ENCODE measurements at places on chromosomes 2 and 18.

DNA sequence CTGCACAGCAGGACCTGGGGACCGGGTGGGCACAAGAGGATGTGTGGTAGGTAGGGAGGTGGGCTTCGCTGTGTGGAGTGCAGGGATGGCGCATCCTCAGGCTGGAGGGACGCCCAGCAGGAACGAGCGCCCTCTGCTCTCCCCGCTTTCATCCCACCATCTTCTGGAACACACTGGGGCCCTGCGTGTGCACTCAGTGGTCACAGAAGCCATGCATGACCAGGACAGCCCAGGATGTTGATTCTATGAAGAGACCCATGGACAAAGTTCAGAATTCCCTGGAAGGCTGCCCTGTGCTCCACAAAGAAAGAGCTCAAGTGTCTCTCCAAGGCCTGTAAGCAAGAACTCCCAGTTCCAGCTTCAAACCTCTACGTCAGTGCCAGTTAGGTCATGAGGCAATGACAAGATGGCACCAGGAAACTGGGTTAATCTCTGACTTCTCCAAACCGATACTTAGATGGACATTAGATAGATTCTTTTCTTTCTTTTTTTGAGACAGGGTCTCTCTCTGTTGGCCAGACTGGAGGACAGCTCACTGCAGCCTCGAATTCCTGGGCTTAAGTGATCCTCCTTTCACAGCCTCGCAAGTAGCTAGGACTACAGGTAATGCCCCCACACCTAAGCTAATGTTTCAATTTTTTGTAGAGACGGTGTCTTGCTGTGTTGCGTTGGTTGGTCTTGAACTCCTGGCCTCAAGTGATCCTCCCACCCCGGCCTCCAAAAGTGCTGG is 3.4 kb downstream of the SLC66A2 start:
- no peak for DNase-seq

DNA sequence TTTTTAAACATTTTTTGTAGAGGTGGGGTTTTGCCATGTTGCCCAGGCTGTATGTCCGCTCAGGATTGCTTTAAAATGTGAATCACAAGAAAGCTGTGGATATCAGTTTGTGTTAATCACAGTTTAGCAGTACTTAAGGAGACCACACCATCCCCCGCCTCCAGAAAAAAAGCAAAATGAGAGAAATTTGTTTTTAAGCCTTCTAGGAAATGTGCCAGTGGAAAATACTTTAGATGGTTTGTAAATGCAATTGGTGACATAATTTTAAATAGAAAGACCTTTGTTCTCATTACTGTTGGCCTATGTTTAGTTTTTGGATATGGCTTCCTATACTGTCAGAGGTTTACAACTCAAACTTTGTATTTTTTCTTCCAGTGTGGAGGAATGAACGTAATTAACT is 27.0 kb downstream of the GCA start:
- DNase-seq: no peak

DNA sequence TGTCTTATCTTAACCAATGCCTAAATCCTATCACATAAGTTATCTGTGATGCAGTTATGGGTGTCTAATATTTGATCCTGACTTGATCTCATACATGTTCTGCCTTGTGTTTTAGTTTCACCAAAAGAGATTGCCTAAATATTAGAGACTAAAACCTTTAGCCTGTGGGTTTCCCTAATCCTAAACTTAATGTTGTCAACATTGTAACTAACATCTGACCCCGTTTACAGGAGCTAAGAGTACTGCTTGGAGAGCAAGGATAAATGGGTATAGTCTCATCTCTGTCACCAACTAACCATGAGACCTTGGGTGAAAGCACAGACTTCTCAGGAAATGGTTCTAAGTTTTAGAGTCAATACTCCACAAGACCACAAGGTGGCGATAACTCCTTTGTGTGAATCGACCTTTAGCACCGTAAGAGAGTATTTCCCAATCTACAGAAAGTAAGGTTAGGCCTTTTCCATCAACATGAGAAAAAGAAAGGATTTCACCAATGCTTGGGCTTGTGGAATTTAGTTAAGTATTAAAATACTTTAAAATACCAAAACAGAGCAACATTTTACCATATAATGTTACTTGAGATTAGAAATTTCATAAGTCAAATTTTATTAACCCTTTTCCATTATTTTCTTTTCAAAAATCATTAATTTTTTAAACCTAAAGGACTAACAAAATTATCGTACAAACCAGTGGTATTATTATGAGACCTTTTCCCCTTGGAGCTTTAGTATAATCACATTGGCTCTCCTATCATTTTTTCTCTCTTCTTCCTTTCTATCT is 60.5 kb downstream of the G6PC2 start:
- DNase-seq: peak; percentile 85

DNA sequence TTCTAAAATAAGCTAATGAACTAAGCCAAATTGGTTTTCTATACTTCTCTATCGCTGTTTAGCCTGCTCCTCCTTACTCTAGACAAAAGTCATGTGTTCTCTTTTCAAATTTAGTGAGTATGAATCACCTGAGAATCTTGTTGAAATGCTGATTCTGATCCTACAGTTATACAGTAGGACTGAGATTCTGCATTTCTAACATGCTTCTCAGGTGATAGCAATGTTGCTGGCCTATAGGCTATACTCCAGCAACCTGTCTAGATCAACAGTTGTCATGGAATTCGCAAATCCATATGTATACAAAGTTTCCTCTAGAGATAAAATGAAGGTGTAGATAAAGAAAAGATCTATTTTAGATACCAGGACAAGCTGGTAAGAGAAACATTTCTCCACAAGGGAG is 62.9 kb downstream of the MEMO1 start:
- DNase-seq: no peak

DNA sequence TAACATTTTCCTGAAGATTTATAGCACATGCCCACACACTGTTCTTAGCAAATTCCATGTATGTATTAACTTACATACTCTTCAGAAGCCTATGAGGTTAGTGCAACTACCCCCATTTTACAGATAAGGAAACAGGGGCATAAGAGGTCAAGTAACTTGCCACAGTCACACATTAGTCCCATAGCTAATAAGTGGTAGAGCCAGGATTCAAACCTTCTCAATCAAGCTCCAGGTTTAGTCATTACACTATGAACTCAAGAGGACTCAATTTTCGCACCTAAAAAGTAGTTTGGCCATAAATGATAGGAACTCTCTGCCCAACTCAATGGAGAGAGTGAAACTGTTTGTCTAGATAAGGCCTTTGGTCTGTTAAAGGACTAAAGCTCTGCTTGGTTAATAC is 9.7 kb upstream of the RIF1 start:
- no peak for DNase-seq

- DNase-seq: no peak
Observed at GRCh38 chr18:65994302-65994701, 243.5 kb downstream of the CDH7 start.

DNA sequence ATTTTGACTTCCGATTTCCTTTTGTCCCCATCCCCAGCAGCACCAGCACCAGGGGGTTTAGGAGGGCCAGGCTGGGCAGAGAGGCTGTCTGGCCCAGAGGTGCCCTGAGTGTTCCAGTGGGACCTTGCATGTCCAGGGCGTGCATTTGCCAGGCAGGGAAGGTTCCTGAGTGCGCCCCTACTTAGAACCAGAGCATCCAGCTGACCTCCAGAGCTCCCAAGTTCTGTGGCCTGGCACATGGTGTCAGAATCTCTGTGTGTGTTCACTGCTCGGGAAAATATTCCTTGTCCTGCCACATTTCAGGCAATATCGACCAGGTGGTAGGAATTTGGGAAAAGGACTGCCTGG is 5.5 kb downstream of the SIX3 start:
- DNase-seq: no peak

All from NCI-H82 (cell line).